Fibroblast of skin of back (primary cell): ENCODE measurements at places on chromosomes 1 and 21.

- DNase-seq, result no peak
Measured at GRCh38 chr1:181149326-181150125, 61.0 kb downstream of the IER5 start.

DNA sequence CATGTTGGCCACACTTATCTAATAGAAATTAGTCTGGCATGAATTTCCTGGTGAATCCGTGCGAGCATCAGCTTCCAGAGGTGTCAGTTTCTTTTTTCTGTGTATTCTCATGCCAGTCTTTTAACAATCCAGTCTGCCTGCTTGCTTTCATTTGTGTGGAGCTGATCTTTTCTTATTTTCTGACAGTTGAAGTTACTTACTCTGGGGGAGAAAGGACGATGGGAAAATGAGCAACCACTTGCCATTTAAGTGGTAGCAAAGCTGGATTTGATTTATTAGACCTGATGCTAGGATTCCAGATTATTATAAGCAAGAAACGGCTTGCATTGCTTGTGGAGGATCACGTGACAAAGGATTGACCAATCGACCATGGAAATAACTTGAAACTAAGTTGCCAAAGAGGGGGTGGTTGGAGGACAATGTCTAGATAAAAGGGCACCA is 24.3 kb upstream of the APP start:
- DNase-seq, result peak; percentile 76

DNA sequence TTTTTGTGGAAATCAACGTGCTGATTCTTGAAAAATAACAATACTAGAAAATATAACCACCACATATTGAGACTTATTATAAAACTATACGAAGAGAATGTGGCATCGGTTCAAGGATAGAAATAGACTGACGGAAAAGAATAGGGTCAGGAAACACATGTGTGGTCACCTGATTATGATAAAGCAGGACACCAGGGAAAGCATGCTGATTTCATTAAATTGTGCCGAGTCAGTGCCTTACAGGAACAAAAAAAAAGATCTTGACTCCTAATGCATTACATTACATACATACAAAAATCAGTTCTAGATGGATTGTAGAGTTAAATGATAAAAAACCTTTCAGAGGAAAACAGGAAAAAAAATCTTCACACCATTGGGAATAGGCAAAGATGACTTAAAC is 43.5 kb upstream of the SERPINC1 start:
- no peak for DNase-seq

DNA sequence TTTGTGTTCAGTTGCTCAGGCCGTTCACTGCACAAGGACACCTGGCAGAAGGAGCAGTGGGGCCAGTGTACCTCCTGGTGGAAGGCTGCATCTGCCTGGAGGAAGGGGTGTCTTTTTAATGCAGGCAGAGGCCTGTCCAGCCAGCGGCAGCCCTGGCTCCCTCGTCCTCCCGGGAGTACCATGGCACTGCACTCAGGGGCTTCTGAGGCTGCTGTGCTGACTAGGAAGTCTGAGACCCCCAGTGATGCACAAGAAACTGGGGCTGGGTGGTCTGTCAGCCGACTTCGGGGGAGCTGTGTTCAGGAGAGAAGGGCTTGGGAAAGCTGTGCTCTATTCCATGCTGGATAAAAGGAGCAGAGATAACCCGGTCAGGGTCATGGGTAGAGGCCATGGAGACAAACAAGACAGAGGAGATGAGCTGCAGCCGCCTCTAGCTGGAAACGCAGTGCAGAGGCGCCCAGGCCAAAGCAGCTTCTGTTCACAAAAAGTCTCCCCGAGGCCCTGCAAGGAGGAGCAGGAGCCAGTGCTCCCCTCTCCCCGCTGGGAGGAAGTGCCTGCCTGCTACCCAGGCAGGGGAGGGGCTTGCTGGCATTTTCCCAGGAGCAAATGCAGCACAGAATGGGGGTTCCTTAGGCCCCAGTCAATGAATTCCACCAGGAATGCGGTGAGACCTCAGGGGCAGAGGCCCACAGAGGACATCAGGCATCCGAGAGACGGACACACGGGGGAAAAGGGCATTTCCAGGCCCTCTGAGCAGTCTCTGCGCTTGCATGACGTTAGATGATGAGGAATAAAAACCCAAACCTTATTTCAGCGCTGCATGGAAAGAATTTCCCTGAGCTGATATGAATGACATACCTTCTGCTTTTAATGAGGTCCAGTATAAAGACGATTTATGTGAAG is 17.2 kb upstream of the C2CD2 start:
- no peak for DNase-seq

GRCh38 chr1:186681121-186681520 is 898 bp upstream of the PTGS2 start:
- peak; percentile 29 for DNase-seq

DNA sequence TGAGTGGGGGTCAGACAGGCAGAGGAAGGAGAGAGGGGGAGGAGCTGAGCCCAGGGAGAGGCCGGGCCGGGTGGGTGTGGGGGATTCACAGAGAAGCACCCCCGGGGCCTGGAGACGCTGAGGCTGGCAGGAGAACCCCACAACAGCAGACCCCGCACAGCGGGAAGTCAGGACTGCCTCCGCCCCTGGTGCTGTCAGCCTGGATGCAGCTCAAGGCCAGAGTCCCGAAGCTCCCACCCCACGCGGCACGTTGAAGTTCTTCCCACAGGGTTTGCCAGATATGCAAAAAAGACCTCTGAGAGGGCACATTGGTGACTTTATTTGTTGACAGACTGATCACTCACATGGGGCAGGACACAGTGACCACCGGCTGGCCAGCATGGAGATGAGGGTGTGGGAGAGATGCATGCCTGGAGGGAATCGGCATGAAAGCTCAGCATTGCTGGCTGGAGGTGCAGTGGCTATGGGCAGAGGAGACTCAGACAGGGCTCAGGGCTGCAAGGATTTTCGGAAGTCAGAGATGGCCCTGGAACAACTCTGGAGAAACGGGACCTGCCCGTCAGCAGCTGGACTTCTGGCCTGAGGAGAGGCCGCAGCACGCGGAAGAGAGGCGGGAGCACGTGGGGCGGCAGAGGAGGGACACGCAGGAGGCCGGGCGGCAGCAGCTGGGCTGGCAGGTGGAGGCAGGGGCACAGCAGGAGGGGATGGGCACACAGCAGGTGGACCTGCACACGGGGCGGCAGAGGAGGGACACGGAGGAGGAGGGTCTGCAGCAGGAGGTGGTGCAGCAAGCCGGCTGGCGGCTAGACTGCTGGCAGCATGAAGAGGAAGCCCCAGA is 885 bp downstream of the KRTAP10-3 start:
- DNase-seq, result no peak

- DNase-seq, result peak; percentile 58
Measured at GRCh38 chr1:152461544-152461943, 47.5 kb upstream of the CRNN start.

DNA sequence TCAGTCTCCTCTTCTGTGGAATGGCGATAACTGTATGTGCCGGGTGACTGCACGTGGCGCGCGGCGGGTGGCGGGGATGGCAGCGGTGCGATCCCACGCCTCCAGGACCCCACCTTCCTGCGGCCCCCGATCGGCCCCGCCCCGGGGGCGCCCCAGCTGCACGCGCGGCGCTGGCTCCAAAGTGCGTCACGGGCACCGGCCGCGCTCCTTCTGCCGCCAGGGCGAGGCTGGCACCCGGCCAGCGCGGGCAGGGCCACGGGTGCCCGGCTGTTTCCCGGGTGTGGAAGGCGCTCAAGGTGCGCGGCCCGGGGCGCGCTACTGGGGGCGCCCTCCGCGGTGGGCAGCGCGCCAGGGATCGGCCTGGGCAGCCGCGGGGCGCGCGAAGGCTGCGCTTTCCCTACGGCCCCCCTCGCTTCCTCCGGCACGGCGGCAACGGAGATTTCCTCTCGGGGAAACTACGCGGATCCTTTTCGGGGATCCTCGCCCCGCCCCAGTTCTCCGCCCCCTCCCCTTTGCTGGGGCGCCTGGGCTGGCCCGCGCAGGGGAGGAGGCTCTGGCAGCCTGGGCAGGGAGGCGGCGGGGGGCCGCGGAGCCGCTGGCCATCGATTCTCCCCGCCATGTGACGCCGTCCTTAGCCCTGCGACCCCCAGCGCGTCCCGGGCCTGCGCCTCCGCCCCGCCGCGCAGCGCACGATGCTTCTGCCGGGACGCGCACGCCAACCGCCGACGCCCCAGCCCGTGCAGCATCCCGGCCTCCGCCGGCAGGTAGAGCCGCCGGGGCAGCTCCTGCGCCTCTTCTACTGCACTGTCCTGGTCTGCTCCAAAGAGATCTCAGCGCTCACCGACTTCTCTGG is at the start of gene EVA1C:
Gene EVA1C (plus strand): TSS at position 545 of the 853 bp plus-strand sequence. CDS start 148 bp downstream, at position 693.
- peak; percentile 12 for DNase-seq

DNA sequence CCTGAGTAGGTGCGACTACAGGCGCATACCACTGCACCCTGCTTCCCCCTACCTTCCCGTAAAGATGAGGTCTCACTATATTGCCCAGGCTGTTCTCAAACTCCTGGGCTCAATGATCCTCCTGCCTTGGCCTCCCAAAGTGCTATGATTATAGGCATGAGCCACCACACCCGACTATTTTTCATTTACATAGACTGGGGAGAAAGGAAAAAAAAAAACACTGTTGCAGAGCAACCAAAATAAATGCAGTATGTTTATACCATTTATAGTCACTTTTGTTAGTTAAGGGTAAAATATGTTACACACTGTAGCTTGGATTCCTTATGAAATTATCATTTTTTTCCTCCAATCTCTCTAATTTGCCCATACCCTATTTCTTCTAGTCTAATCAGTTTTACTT is 35.2 kb upstream of the RGS8 start:
- DNase-seq, result no peak

GRCh38 chr21:39016740-39017315 is 166.4 kb downstream of the PSMG1 start:
- DNase-seq, result no peak

DNA sequence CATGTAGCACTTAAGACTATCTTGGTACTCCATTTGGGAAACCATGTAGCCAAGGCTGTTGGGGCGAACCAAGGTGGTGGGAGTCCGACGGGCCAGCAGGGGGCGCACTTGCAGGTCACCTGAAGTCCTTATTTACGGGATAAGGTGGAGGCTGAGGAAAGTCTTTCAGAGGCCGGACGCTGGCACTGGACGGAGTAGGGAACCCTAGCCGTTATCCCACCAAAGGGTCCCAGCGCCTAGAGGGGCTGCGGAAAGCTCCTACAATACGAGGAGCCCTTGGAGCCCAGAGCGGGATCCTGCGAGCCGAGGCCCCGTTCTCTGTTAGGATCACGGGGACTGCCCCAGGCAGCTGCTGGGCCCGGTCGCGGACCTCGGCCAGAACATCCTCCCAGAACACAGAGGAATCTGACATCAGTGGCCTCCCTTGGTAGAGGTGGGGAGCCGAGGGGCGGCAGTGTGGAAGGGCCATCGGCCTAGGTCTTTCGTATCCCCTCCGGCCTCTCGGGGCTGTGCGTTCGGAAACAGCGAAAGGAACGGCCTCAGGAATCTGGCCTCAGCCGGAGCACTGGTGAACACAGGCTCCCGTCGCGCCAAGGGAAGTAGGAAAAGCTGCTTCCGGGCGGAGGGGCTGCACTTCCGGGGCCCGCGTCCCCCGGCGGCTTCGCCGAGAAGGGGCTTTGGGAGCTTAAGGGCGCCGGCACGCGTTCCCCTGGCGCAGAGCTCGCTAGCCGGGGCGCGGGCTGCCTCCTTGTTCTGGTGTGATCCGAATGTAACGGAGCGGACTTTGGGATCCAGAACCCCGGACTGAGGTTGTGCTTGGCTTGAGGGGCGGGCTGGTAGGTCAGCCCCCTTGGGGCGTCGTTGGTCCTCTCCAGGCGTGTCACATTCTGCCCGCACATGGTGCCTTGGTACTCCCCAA is 29.9 kb upstream of the RPTN start:
- peak; percentile 40 for DNase-seq

DNA sequence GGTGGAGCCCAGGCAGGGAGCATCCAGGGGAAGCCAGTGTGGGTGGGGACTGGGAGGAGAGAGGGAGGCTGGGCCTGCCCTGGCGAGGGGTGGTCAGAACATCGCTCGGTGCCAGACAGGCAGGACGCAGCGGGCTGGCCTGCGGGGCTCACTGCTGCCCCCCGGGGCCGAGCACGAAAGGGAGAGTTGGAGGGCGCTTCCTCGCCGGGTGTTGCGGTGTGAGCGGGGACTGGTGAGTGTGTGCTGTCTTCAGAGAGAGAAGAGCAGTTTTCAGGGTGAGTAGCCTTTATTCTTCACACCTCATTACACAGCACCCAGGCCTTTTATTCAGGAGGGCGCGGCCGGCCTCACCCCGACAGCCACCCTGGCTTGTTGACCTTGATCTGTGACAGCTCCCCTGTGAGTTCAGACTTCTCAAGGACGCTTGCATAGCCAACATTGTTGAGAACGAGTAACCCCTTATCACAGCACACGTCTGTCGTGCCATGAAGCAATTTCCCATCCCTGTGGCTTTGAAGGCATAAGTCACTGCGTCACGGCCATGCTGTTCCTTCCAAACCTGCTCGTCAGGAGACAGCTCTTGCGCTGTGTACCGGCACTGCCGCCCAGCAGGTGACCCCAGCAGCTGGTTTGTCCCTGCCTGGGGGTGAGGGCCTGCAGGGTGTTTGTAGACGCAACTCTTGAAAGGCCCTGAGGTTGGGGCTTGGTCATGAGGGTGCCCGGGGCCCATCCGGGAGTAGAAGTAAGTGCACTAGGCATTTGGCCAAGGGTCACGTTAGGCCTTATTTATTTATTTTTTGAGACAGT is 54.6 kb downstream of the PRKCZ start:
- no peak for DNase-seq

- DNase-seq, result peak; percentile 78
Measured at GRCh38 chr1:170704256-170704655, 40.3 kb downstream of the PRRX1 start.

DNA sequence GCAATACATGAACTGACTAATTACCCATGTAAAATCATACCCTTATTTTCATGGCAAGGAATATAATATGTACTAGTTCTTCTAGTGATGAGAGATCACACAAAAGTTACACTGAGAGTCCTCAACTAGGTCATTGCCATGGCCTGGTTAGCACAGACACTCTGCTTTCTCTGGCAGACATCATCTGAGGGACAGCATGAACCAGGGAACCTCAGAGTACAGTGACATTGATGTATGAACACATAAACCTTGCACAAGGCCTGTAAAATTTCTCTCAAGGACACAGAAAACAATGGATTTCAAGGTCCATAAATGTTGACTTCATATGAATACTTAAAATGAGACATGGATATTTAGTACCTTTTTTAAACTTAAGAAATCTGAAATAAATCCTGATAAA is 108.8 kb upstream of the MAGI3 start:
- DNase-seq, result no peak

DNA sequence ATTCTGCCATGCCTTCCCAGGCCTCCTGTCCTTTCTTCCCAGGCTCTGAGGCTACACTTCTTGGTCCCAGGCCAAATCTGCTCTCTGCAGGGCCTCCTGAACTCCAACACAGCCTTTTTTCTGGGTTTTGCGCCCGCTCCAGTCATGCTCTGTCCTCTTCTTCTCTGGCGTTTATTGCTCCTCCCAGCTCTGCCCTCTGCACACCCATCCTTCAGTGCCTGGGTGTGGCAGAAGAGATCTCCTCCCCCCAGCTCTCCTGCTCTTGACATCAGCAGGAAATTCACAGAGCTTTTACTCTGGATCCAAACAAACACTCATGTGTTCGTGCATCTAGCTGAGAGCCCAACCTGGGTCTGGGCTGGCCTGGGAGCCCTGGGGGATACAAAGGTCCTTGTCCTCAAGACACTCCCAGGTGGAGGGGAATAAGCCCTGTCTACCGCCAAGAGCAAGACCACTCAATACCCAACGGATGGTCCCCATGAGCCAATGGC is 22.9 kb upstream of the EPS8L3 start:
- no peak for DNase-seq
